ENCODE measurements at places on chromosomes 7 and 10.

DNA sequence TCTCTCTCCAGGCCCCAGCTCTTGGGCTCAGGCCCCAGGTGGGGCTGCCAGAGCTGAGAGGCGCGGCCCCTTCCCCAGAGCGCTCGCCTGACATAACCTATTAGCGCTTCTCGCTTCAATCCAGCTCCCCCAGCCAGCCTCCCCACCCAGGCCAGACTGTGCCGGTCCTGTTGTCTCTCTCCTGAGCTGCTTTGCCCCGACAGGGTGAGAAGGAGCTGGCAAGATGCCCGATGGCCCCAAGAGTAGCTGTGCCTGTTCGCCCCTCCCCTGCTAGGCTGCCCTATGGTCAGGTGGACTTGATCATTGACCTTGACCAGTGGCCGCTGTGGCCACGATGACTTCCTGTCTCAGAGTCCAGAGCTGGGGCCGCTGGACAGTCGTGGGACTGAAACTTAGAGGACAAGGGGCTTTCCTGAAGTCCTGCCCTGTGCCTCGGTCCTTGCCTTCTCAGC is 9.1 kb downstream of the TMEM270 start:
- no peak for DNase-seq

DNA sequence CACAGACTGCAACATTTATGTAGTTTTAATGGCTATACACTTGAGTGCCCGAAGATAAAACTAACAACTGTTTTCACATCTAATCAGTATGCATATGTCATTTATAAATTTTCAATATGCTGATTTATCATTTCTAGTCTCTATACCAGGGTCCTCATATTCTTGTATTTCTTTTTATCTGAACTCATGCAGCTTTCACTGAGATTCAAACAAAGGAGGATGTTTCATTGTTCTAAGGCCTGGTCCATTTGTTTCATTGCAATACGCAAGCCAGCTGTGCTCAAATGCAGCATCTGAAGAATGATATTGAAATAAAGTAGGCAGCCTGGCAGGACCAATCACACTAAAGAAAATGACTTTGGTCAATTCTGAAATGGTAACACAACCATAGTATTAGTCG is 31.7 kb downstream of the MAGI2 start:
- no peak for DNase-seq

DNA sequence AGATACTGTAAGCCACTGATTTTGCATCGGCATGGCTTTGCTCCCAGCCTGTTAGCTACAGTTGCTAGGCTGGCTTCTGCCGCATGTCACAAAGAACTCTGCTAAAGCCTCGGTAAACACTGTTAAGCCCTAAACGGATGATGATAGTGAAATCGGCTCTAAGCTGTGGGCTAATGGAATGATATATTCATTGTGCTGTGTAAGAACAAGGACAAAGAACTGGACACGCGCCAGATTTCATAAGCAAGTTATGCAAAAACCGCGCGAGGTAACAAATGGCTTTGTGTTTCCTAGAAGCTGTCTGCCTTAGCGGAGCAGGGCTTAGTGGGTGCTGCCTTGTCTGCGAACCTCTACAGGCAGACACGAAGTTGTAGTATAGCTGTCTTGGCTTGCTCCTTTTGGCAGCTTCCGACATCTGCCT is 331.3 kb upstream of the COBL start:
- no peak for DNase-seq

DNA sequence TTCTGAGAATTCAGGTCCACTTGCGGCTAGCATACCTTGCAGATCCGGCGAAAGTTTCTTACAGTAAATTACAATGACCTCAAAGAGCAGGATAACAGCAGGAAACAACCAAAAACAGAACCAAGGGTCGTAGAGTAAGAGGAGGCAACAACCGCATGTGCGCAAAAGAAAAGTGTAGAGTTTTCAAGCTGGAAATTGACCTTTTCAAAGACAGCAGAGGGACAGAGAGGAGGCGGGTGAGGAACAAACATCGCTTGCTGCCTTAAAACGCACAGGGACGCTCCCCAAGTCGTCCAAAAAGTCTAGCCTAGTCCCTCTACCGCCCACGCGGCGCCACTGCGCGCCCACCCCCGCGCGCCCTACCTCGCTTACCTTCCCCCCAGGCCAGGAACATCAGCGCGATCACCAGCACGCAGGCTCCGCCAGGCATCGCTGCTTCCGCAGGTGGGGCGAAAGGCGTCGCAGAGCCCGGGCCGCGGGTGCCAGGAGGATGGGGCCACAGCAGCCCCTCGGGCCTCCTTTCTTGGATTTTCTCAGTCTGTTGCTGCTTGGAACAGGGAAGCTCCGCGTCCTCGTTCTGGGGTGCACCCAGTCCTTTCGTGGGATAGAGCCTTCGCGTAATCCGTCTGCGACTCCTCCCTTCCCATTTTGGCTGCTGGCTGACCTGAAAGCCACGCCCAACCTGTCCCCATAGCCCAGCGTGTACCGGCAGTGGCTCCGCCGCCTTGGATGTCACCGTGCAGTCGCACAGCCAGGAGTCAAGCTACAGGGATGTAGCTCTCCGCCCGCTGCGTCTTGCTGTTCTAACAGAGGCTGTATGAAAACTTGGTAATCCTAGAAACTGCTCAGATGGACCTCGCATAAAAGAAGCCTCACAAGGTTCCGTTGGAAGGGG is at the start of gene VWDE:
TSS of gene VWDE (minus strand) at position 579 of the 895 bp plus-strand sequence. CDS start at position 430, 149 bp downstream.
- no peak for DNase-seq

GRCh38 chr7:148912758-148913541 is 28.9 kb upstream of the EZH2 start:
- no peak for DNase-seq

- DNase-seq = no peak
Observed at GRCh38 chr7:112010109-112010508, 196.1 kb downstream of the DOCK4 start.

DNA sequence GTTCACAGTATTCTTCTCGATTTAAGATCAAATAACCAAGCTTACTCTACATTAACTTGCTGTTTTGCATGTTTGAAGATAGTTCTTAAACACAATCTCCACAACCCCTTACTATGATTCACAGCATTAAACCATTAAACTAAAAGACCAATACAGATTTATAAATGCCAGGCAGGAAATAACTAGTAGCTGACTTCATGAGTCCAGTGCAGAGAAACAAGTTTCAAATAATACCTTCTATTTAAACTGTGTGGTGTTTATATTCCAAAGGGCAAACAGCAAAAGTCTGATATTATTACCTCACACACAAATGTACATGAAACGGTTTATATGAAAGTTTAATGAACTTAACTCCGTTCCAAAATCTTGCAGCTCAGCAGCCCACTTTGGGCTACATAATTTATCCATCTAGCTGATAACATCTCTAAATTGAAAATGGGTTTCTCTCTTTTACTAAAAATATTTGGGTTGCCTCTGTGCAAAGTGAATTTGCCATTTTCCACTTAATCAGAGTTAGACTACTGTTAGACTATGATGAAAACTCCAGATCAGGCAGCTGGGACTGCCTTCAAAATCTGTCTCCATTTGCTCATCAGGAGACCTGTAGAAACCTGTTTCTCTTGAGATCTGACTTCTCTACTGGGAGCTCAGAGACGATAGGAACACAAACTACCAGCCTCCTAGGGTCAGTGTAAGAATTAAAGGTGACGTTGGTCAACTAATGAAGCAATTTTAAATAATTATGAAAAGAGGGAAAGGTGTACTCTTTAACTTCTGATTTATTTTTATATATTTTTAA is 287.3 kb downstream of the FZD1 start:
- DNase-seq = no peak

DNA sequence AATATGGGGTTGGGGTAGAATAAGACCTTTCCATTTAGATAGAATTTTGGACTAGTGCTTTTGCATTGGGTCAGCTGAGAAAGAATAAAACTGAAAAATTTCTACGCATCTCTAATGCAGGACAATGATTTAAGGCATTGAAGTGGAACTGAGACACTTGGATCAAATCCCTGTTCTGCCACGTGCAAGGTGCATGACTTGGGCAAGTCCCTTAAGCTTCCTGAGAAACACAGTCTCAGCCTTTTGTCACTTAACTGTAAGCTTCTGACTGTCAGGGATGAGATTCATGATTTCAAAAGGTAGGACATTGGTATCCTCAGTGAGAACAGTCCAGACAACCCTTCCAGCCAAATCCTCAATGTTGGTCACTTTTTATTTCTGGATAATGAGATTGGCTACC is 59.2 kb downstream of the ENTPD1 start:
- DNase-seq = no peak

DNA sequence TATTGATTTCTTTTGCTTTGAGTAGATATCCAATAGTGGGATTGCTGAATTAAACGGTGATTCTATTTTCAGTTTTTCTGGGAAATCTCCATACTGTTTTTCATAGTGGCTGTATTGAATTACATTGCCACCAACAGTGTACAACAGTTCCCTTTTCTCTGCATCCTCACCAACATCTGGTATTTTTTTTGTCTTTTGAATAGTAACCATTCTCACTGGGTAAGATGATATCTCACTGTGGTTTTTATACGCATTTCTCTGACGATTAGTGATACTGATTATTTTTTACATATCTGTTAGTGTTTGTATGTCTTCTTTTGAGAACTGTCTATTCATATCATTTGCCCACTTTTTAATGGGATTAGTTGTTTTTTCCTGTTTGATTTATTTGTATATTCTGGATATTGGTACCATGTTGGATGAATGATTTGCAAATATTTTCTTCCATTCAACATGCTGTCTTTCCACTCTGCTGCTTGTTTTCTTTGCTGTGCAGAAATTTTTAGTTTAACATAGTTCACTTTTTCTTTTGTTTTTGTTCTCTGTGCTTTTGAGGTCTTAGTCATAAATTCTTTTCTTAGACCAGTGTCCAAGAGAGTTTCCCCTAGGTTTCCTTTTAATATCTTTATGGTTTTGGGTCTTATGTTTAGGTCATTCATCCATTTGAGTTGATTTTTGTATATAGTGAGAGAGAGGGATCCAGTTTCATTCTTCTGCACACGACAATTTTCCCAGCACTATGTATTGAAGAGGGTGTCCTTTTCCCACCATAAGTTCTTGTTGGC is 584.7 kb downstream of the PHTF2 start:
- DNase-seq = no peak

DNA sequence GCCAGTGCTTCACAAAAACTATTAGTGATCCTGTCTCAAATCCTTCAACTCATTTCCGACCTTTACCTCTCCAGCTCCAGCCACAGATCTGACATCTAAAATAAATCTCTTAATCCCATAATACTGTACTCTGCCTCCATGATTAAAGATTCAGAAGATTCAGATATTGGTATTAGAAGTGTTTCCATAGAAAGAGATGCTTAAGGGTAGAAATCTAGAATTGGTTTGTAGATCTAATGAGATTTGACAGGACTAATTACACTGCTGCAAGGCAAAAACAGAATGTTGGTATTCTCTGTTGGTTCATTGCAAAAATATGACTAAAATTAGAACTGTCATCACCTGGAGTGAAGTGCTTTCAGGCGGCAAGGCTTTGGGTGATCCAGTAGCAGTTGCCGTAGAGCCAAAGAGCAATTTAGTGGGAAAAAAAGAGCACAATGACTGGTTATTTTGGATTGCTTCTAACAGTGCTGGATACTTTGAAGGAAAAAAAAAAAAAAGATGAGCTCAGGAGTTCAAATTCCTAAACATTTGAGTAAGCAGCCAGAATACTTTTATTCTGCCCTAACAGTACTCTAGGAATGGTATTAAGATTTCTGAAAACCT is 940.1 kb upstream of the SORCS1 start:
- DNase-seq = no peak

- no peak for DNase-seq
Observed at GRCh38 chr7:114419441-114420272, 5.0 kb downstream of the FOXP2 start.

DNA sequence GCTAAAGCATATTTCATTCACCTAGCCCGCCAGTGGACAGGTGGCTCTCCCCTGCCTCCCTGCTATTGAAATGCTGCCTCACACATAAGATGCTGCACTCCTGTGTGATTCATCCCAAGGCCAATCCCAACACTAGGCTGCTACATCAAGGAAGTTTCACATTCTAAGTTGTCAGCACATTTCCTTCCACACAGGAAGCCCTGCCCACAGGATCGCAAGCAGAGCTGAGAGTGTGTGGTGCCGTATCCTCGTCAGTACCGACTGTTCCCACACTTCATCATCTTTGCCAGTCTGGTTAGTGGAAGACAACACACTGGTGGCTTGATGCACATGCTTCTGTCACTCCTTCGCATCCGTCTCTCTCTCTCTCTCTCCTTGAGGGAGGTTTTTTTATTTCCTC is 194.3 kb upstream of the PPP2R2D start:
- no peak for DNase-seq

DNA sequence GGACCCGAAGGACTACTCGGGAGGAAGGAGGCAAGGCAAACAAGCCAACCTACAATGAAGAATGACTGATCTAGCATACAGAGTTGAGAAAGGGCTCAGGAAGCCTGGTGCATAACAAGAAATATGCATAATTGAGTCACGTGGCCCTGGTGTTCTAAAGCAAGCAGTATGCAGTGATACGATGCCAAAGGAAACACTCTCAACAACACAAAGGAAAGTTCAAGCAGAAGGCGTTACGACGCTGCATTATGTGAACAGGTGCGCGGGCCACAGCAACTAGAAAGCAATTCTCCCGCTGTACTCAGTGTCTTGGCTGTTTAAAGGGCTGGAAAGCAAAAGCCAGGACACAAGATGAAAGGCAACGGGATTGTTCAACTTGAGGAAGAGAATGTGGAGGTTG is 100.8 kb downstream of the PRTFDC1 start:
- DNase-seq = no peak

DNA sequence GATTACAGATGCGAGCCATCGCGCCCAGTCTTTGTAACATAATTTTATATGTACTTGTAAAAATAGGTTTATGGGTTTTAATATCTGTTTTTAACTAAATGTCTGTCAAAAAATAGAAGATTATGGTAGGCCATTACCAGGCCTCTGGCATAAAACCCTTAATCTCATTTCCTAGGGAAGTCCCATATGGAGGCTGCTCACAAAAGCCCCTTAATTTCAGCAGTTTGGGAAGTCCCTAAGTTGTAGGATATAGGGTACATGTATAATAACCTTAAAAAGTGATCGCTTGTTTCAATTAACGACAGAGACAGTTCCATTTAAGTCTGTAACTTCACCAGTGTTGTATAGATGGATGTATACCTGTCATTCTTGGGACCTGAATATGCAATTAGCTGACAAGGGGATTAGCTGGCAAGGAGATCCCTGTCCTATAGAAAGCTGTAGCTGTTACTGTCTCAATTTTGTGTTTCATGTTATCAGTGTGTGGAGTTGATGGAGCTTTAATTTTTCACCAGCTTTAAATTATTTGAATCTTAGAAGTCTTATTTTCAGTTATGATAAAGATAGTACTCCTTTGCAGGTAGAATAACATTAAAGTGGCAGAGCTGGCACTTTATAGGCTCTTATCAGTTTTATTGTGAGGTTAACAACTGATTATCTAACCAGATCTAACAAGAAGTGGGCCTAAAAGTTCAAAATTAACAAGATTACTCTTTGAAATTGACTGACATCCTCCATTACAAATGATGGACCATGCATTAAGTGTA is 10.5 kb downstream of the TRIM24 start:
- DNase-seq = no peak

GRCh38 chr10:109996225-109996624 is 11.6 kb upstream of the ADD3 start:
- no peak for DNase-seq

- DNase-seq = no peak
Observed at GRCh38 chr10:79295563-79295962, 51.7 kb upstream of the PPIF start.

All from GM19239 (cell line).